ENCODE measurements at places on chromosomes 7 and 10. TPM values are rescaled to one million over a fixed set of nuclear protein-coding genes. Genes with fewer than 3 reads are reported as not detected.
A peak's percentile ranks its signal among the peaks of the same experiment; 100 is the strongest.

- DNase-seq: peak; percentile 80
Measured at GRCh38 chr7:129169171-129169671, 19.2 kb upstream of the SMO start.

DNA sequence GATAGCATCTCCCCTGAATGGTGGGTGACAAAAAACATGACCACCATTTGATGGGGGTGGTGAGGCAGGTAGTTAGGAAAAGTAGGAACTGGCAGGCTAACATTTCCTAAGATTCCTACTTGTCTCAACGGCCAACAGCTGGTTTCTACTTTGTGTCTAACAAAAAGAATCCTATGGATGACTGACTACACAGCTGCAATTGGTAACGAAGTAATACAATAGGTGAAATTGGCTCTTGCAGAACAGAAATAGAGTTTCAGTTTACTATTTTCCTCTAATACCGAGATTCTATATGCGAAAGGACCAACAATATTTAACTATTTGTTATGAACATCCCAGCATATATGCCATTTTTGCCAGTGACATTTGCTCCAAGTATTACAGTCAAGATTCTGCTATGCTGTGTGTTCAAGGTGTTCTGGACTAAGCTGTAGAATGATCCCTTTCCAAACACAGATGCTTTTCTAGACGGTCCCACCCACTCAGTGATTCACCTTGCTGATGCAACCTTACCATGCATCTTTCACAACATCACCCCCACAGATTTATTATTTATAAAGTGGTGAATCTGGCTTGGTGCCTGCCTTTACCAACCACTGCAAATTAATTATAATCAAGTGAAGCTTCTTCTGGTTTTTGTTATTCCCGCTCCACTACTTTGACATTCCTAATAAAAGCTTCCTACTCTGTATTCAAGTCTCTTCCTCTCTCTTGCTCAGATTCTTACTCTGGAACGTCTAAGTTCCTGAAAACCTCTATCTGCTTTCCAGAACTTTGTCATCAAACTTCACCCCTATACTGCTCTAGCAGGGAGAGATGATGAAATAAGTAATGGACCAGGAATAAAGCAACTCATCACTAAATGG, 16.8 kb downstream of the BBIP1 start:
- DNase-seq: no peak

- no peak for DNase-seq
Measured at GRCh38 chr7:108181073-108181985, 51.2 kb upstream of the LAMB4 start.

GRCh38 chr7:48691788-48692187, 232.6 kb upstream of the CDC14C start:
- DNase-seq: no peak

C10orf53 gene
- total RNA-seq: not detected

PTPRE gene
- 26.8 TPM for total RNA-seq
